ENCODE measurements at places on chromosomes 4 and X.

GRCh38 chrX:63128509-63128908, 222.6 kb downstream of the SPIN4 start:
- peak; percentile 11 for DNase-seq

GRCh38 chr4:1962980-1963379, 45.8 kb downstream of the NELFA start:
- no peak for DNase-seq

- no peak for DNase-seq
Observed at GRCh38 chrX:135383249-135383648, 38.5 kb upstream of the SMIM10L2A start.

GRCh38 chrX:111086591-111087006, 9.4 kb upstream of the PAK3 start:
- no peak for DNase-seq

DNA sequence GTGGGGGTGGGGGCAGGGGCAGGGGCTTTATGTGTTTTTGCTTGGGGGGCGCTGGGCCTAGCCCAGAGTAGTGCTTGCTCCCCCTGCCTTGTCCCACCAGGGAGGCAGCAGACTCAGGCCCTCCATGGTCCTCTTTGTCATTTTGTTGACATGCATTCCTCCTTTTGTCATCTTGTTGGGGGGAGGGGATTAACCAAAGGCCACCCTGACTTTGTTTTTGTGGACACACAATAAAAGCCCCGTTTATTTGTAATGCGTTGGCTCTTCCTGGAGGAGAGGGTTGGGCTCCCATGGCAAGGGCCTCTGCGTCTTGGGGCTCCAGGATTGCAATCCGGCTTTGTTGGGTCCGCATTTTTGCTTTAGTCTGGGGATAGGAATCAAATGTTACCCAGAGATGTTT, 2.2 kb downstream of the EMD start:
- no peak for DNase-seq

DNA sequence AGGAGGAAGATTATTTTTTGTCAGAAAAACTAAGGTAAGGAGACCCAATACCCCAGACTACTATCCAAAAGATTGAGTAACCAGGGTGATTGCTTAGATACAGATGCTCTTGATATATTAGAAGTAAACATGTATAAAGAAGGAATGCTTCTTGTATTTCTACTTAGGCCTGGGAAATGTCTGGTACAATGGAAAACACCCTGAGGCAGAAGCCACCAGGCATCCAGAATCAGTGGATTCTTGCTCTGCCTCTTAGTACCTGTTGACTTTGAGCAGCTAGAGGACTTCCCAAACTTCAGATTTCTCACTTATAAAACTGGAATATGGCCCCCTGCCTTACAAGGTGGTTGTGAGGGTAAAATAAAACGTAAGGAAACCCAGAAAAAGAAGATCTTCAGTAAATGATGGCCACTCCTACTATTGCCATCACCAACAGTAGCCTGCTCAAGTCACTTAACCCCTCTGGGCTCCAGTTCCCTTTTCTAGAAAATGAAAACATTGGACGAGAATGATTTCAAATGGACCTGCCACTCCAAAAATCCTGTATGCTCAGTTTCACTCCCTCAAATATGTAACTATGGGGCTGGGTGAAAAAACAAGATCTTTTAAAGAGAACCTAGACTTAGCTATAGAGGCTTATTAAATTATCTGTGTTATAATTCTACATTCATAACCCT, 56.6 kb downstream of the AMELX start:
- DNase-seq = no peak

GRCh38 chr4:23091711-23092110, 399.0 kb downstream of the GBA3 start:
- DNase-seq = no peak

- DNase-seq = no peak
Observed at GRCh38 chrX:17758382-17758781, 21.1 kb downstream of the SCML1 start.

GRCh38 chr4:172489861-172490260, 676.7 kb downstream of the GALNTL6 start:
- no peak for DNase-seq

DNA sequence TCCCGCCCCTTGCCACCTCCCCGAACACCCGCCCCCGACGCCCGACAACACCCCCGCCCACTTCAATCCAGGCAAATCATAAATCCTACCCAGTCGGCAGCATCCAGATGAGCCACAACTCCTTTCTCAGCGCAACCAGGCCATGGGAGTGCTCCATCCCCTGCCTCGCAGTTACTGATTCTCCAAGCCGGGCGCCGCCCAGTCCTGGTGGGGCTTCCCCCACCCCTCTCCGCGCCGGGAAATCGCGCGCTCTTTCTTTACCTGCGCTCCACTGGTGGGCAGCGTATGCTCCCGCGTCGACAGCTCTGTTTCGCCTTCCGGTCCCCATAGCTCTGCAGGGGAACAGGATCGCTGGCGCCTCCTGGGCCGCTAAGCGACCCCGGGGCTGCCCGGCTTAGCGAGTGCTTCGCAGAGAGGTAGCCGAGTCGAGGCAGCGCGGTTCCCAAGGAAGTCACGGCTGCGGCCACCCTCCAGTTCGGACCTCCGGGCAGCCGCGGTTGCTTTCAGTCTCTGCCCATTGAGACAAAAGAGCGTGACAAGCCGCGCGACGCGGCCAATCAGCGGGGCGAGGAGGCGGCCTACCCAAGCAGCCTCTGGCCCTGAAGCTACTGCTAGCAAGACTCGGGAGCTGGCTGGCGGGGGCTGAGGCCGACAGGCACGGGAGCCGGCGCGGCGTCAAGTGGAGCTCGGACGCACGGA, 43.7 kb upstream of the TMSB15B start:
- peak; percentile 86 for DNase-seq

DNA sequence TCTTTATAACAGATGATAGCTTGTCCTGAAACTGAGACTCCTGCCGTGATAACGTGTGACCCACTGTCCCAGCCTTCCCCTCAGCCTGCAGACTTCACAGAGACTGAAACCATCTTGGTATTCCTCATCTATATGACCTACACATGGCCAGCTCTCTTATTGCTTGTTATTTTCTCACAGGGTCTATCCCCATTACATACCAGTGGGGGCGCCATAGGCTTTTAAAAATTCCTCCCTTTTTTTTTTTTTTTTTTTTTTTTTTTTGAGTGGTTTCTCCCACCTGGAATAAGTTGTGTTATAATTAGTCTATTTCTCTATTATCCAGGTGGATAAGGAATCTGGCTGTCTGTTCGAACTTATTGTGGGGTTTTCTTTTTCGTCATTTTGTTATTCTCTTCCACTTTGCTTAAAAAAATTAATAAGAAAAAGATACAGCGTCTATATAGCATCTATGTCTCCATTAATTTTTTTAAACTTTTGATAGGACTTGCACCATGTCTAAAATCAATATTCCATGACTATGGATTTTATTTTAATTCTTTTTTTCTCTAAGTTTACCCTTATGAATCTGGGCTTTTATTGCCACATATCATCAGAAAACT, 47.2 kb downstream of the GYG2 start:
- no peak for DNase-seq

DNA sequence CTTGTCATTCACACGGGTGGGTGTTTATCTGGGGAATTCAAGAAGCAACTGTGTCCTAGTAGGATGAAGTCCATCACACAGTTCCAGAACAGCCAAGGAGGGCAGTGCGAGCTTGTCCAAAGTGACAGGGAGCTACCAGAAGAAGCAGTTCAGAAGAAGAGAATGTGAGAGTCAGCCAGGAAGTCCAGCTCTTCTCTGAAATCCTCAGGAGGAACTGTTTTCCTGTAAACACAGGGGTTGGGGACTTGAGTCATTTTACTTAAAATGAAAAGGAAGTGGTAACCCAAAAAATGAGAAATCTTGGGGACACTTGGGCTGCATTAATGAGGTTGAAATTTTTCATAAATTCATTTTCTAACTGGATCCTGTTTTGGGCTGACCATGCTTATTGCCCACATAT, 8.2 kb upstream of the TLR10 start:
- no peak for DNase-seq

- no peak for DNase-seq
Observed at GRCh38 chrX:49202022-49202421, 2.0 kb upstream of the SYP start.

GRCh38 chr4:56326363-56326762, 60.9 kb downstream of the AASDH start:
- no peak for DNase-seq

GRCh38 chr4:47791965-47792364, 45.9 kb downstream of the CORIN start:
- DNase-seq = no peak

DNA sequence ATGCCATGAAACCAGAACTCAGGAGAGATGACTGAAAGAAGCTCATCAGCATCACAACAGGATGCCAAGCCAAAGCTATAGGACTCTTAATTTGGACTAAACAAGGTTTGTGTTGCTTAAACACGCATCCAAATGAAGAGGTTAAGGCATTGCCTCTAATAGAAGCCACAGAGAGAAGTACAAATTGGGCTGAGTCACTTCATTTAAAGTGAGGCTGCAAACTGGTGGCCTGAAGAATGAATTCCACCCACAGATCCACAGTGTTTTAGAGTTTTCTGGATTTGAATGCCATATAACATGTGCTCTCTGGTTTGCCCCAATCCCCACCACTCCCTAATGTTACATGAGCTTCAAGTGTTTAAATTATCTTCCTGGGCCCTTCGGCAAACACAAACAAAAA, 103.5 kb downstream of the FIP1L1 start:
- DNase-seq = peak; percentile 49

- DNase-seq = no peak
Observed at GRCh38 chr4:1509366-1509765, 103.1 kb upstream of the NKX1-1 start.

- no peak for DNase-seq
Observed at GRCh38 chr4:113834298-113834697, 72.8 kb upstream of the CAMK2D start.

- no peak for DNase-seq
Observed at GRCh38 chr4:66704243-66704642, 841.1 kb downstream of the CENPC start.

DNA sequence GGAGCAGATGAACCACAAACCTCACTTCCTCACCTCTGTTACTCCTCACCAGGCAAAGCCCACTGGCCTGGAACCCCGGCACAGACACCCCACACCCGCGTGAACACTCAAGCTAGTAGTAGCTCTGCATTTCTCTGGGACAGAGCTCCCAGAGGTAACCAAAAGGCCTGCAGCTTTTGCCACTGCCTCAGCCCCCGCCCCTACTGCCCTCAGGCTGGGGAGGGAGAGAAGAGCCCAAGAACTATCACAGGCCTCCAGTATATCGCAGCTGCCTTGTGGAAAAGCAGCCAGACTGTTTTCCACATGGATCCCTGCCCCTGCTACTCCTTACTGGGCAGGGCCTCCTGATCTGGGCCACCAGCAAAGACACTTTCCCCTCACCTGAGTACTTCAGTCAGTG, 728.7 kb upstream of the ACTRT1 start:
- DNase-seq = no peak

- peak; percentile 24 for DNase-seq
Observed at GRCh38 chr4:156594624-156595023, 377.0 kb downstream of the PDGFC start.

GRCh38 chrX:27565992-27566391, 24.2 kb upstream of the DCAF8L2 start:
- DNase-seq = peak; percentile 37

DNA sequence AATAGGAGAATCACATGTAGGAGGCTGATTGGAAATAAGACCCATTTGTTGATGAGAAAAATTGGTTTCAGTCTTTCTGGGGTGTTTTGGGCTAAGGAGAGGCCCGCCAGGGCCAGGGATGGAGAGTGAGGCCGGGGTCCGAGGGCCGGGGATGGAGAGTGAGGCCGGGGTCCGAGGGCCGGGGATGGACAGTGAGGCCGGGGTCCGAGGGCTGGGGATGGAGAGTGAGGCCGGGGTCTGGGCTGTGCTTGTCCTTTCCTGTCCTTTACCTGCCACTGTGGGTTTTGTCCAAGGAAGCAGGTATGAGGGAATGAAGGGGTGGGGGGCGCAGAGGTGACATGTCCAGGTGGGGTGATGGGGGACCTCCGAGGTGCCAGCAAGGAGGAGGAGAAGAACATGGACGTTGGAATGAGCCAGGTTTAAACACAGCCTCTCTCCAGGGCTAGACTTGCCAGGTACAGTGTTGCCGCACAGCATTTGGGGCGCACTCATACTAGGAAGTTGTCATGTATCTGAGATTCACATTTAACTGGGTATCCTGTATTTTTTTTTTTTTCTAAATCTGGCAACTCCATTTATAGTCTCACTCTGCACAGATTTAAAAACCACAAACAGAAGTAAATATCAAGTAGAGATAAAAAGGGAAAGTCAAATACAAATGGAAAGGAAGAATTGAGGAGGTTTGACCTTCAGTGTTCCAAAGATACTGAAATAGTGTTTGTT, 8.8 kb downstream of the RGS12 start:
- DNase-seq = no peak

- no peak for DNase-seq
Observed at GRCh38 chr4:141240671-141241070, 20.0 kb downstream of the ZNF330 start.

GRCh38 chrX:53321230-53321942, 40.0 kb upstream of the IQSEC2 start:
- DNase-seq = peak; percentile 16
